ENCODE measurements at places on chromosomes 6 and 20. TPM values are rescaled to one million over a fixed set of nuclear protein-coding genes. Genes with fewer than 3 reads are reported as not detected.

- no peak for DNase-seq
These were observed 22.8 kb upstream of the RBBP8NL start for GRCh38 chr20:62449951-62450691.

DNA sequence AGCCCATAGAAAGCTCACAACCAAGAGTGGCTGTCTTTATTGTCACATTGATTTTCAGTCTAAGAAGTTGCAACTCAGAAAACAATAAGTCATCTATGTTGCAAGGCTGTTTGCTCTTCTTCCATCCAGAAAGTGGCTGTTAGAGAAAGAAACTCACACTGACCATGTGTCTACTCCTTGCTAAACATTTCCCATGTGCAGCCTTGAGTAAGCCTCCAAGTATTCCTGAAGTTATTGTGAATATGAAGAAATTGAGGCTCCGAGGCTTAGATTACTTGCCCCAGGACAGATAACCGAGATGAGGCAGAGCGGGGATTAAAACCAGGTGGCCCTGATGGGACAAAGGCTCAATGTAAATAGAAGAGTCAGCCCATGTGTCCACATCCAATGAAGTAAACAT is 105.0 kb downstream of the SPTLC3 start:
- DNase-seq, result no peak

- DNase-seq, result no peak
These were observed 421.4 kb upstream of the RUNX2 start for GRCh38 chr6:44906761-44907160.

DNA sequence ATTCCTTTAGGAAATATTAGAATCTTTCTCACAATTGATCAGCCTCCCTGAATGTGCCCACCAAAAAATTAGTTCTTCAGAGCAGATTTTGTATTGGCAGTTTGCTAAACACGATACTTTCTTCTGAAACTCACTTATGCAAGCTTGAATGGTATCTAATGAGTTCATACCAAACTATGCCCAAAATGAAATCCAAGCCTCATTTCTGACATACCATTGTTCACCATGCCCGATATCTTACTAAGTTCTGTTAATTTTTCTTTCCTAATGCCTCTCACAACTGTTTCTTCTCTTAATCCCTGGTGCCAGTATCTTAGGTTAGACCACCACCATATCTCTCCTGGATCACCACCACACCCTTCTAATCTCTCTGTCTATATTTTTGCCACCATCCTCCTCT is 755.9 kb downstream of the KIF16B start:
- DNase-seq, result no peak

DNA sequence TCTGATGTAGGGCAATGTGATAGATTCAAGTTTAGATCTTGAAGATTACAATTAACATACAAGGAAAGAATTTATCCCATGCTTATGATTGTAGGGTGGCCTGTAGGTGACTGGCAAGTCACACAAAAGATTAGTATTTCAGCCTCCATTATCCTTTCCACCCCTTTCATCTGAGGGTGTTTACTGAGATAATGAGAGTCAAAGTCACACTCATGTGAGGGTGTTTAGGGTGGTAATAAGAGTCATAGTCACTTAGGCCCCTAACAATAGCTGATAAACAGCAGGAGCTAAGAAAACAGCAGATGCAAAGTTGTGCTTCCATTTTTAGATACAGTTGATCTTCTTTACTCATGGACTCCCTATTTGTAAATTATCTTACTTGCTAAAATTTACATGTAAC is 11.4 kb downstream of the FAM184A start:
- no peak for DNase-seq

DNA sequence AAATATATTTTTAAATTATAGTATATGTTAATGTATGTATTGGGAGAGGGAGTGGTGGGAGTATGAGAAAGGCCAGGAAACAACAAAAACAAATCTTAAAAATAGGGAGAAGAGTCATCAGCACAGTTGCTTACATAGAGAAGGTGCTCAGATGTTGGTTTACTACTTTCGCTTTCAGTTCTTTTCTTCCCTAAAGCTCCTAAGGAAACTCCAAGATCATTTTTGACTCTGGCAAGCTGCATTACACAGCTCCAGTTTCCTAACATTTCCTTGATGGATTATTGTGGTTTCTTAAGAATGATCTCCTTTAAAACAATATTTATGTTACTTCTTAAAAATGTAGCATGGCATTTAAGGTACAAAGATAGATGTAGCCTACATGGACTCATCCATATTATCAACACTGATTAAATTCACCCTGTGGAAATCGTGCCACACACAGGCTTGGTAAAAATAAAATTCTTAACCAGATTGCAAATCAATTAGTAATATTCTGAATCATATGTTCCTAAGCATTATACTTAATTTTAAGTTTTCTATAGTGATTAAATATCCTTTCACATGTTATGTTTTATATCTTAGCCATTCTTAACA is 118.0 kb upstream of the MAN1A1 start:
- DNase-seq, result no peak

DNA sequence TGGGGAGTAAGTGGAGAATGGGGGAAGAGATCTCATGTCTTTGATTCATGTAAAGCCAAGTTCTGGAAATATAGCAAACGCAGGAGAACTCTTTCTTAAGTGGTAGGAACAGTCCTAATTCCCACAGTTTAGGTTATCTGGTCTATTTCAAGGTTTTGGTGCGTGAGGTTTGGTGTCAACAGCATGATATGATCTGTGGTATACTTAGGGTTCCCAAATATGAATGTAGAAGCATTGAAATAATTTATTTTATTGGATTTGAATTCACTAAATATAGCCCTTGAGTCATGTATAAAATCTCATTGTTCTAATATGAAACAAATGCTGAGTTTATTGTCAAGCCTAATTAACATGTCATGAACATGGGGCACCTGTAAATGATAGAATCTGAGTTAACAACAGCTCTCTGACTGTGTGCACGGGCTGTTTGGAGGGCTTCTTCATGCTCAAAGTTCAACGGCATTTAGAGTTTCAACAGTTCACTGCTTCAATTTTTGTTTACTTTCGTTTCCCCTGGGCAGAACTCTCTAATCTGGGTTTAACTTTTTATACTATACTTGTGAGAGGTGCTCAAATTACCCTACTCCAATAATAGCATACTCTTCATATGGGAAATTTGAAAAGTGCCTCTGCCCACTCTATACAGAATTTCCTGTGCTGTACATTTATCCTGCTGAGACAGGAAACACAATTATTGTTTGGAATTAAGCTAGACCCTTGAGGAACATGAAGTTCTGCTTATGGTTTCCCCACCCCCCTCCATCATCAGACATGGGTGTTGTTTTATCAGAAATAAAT is 236.3 kb upstream of the ZNF217 start:
- DNase-seq, result no peak

GRCh38 chr20:34954904-34955230 is 739 bp downstream of the GSS start:
- no peak for DNase-seq

GRCh38 chr6:155024391-155025027 is 29.4 kb downstream of the TIAM2 start:
- DNase-seq, result no peak

HLA-DRA gene
- polyA plus RNA-seq, result 77.2 TPM

OR2B6 gene
- 0.32 TPM for polyA plus RNA-seq

SPINT3 gene
- polyA plus RNA-seq, result not detected

SLC17A3 gene
- 0.89 TPM for polyA plus RNA-seq

PDCD2 gene
- polyA plus RNA-seq, result 83.5 TPM

TENT5A gene
- 6.7 TPM for polyA plus RNA-seq

FAM50B gene
- 10.1 TPM for polyA plus RNA-seq

ADGRF4 gene
- polyA plus RNA-seq, result not detected
